ENCODE measurements at places on chromosomes 11 and 22.

- DNase-seq: no peak
Measured at GRCh38 chr11:104584823-104585222, 313.4 kb downstream of the CASP12 start.

DNA sequence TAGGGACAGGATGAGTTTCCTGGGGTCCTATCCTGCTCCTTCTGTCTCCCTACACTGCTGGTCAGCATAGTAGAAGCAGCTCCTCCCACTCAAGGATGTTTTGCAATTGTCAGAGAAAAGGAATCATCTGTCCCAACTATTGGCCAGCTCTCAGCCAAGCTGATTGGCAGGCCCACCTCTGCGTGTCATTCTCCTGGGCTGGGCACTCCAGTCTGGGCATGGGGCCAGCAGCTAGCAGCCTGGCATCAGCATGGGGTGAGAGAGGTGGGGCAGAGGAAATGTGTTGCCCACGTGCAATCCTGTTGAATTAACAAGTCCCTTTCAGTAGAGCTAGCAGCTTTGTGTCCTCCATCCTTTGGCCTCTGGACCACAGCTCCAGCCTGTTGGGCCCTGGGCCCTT lies 14.1 kb downstream of the ANKK1 start:
- DNase-seq: no peak

DNA sequence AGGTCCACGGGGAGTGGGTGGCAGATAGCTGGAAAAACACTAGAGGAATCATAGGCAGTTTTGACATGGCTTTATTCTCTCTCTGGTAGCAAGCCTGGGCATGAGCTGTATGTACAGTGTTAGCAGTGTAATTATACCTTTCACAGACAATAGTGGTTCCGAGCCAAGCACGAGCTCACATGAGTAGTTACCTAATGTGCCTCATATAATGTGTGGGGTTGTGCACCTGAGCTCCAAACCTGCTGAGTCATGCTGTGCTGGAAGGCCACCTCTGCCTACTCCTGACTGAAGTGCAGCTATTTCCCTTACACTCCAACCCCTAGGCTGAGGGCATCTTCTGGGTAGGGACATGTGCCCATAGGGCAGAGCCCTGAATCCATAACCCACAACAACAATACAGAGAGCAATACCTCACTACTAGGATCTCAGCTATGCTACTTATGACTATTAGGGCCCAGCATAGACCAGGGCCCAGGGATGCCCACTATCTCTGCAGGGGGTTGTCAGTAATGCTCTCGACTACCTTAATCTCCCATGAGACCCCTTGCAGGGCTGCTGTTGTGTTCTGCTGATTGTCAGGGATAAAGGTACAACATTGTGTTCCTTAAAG lies 432.1 kb downstream of the DYNC2H1 start:
- DNase-seq: no peak

DNA sequence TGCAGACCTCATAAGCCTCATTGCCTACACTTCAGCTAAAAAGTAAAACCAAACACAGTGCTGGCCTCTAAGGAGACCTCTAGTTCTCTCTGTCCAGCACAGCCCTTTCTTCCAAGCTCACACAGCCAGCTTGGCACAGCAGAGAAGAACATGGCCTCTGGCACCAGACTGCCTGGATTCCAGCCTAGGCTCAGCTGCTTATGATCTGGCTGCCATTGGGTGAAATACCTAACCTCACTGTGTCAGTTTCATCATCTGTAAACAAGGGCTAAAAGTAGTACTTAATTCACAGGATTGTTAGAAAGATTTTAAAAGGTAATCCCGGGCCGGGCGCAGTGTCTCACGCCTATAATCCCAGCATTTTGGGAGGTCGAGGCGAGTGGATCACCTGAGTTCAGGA lies 9.9 kb upstream of the ACER3 start:
- DNase-seq: no peak

GRCh38 chr11:22879630-22880029 lies 19.4 kb upstream of the CCDC179 start:
- no peak for DNase-seq

DNA sequence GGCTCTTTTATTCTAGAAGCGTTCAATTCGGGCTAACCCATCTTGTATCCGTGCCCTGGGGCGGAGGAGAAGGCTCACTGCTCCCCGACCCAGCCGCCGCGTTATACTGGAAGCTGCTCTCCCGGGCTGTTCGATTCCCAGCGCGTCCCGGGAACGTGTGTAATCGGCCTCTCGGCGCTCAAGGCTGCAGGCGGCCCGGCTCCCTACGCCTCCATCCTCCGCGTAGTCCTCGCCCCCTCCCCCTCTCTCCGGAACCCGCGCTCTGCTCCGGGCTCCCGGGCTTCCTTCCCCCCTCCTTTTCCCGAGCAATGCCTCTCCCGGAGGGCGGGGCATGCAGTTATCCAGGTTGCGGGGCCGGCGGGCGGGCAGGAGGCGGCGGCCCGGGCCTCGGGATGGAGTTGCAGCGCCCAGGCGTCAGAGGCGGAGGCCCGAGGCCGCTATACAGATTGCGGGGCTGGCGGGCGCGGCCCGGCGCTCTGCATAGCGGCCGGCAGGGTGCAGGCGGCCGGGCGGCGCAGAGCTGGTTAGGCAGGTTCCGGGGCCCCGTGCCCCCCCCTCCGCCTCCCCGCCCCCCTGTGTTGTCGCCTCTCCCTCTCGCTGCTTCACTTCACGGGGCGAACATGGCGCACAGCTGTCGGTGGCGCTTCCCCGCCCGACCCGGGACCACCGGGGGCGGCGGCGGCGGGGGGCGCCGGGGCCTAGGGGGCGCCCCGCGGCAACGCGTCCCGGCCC lies at the start of gene KMT2A:
Gene KMT2A (plus strand): TSS at position 600 of the 732 bp plus-strand sequence. CDS start 21 bp downstream, at position 621.
- peak; percentile 89 for DNase-seq

DNA sequence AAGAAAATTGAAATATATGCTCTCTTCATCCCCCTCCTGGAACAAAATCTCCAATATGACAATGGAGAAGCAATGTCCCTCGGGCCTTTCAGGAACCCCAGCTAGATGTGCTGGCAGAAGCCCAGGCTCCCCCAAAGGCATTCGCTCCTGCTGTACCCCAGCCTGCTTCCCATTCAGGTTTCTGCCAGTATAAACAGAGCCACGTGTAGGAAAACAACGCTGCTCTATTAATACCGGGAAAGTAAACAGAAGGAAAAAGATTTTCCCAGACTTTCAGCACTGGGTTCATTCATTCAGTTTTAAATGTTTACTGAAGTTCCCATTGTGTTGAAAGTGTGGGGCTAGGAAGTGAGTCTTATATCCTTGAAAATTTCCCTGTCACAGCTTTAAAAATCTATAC lies 147.1 kb downstream of the CADM1 start:
- no peak for DNase-seq

GRCh38 chr11:76210931-76211851 lies 4.9 kb upstream of the WNT11 start:
- no peak for DNase-seq

- no peak for DNase-seq
Measured at GRCh38 chr11:66557733-66558326, 10.6 kb downstream of the CTSF start.

GRCh38 chr11:3093281-3094191 lies 36.3 kb upstream of the CARS1 start:
- peak; percentile 32 for DNase-seq

DNA sequence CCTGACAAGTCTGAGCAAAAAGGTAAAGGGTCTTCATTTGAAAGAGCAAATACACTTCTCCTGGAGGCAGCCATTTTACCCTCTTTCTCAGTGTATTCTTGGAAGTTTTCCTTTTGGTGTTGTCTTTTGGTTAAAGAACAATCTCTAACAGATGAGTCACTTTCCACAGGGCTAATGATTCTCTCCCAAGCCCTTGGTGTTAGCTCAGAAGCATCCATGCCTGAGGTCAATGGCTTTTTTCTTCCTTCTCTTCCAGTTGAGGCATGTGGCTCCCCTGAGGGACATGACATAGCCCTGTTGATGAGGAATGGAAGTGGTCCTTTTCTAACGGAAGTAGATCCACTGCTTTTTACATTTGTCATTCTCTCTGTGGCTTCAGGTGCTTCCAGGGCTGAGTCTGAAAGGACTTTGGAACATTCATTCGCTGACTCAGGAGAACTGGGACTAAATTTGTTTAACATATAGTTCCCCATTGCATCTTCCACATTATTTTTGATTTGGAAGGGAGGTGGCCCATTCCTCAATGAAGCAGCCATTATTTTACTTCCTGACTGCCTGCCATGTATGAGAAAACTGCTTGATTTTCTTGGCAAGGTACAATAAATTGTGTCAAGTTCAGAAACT lies 13.8 kb upstream of the POGLUT3 start:
- DNase-seq: no peak
